ENCODE measurements at places on chromosomes 6 and 20.

DNA sequence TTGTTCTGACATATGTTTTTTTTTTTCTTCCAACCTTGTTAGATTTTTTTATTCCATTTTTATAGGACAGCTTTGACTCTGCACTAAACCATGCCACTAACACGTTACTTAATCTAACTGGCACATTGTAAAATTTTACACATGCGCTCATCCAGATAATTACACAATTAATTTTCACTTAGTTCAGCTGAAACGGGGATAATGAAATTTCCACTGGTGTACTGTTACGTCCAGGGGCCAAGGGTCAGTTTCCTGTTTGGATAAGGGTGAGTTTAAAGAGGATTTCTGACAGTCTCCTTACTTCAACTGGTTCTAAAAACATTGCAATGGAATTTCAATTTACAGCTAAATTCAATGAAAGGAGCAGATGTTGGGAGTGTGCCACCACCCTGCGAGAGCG is 221.8 kb upstream of the CEP162 start:
- DNase-seq: no peak

GRCh38 chr20:49976542-49976941 is 6.2 kb upstream of the SNAI1 start:
- DNase-seq: no peak

- DNase-seq: no peak
These were observed 30.1 kb upstream of the CCR6 start for GRCh38 chr6:167092672-167093339.

DNA sequence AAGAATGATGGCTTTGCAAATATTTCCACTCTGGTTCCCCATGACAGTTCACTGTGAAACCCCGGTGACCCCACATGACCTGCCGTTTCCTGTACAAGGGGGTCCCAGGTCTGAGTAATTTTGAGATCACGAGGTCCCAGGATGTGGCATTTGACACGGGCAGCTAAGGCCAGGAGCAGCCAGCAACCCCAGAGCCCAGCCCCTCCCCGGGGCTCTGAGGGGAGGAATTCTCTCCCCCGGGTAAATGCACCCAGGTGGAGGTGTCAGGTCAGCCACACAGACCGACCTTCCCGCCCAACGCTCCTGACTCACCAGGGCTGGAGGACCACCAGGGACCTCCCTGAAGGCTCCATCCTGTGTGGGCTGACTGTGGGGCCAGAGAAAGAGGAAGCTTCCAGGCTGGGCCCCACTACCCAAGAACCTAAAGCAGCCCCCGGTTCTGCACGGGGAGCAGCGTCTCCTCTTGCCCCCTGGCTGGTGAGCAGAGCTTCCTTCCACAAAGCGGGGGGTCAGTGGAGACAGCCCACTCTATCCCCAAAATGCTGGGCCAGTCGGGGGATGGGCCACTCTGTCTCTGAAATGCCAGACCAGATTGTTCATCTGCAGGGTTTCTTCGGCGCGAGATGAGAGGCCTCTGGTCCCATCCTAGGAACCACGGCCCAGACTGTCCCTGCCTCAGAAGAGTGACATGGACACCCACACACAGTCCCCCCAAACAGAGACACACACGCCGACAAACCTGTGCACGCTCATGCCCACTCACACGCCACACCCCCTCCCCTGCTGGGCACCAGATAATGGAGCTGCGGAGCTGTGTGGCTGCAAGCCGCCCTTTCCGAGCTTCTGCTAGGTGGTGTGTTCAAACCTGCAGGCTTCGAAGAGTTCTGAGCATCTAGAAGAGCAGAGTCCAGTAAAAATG is 23.4 kb upstream of the SLCO4A1 start:
- no peak for DNase-seq

DNA sequence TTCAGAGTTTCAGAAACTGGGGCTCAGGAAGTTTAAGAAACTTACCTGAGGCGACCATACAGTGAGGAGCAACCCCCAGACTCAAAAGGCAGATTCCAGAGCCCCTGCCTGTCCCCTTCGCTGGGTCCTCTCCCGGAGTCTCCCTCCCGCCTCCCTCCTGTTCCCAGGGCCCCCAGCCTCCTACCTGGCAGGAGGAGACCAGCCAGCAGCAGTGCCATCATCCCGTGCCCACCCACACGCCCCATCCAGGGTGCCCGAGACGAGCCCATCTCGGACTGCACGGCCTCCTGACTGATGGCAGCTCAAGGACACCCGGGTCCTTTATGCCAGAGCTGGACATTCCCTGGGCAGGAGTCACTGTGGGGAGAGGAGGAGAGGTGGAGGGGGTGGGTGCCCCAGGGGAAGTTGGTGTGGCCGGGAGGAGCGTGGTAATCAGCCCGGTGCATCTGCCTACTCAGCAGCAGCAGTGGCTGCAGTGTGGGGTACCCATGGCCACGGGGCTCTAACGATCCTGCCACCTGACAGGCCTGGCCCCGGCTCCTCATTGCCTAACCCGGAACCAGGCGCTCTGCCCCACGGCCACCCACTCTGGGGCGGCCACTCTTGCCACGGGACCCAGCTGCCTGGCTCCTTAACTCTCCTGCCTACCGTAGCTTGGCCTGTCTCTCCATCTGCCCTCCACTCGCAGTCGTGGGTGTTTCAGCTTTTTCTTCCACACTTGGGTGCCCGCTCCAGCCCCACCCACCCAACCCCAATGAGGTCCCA is at the start of gene CDSN:
TSS of gene CDSN (minus strand) at position 296 of the 765 bp plus-strand sequence. CDS start at position 269, 27 bp downstream.
- DNase-seq: no peak

DNA sequence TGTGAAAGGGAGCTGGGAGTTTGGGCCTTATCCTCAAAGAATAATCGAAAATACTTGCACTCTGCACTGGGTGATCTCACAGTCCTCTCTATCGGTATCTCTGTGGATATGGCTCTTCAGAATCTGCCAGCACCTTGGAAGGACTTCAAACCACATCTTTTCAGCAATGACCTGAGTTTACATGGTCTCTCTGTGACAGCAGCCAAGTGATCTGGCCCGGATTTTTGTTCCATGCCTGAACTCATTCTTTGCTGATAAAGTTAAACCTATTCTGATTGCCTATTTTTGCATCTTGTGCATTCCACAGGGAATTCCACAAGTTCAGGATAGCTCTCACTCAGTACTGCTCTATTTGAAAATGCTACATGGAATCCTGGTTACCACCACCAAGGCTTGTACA is 98.9 kb downstream of the HDGFL1 start:
- DNase-seq: no peak

- no peak for DNase-seq
These were observed 2.2 kb downstream of the CENPB start for GRCh38 chr20:3784216-3784853.

DNA sequence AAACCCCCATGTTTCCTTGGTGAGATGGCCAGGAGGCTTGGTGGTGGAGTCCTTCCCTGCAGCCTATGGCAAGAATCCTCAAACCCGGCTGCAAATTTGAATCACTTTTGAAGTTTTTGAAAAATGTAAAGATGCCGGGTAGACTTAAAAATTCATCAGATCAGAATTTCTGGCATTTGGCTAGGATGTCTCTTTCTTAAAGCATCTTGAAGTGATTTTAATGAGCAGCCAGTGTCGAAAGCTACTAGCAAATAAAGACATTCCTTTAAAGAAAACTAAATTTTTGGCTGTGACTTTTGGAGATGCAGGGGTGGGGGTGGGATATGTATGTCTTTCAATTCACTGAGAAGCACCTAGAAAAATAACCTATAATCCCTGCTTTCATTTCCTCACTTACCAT is 25.6 kb upstream of the NOX3 start:
- DNase-seq: no peak

DNA sequence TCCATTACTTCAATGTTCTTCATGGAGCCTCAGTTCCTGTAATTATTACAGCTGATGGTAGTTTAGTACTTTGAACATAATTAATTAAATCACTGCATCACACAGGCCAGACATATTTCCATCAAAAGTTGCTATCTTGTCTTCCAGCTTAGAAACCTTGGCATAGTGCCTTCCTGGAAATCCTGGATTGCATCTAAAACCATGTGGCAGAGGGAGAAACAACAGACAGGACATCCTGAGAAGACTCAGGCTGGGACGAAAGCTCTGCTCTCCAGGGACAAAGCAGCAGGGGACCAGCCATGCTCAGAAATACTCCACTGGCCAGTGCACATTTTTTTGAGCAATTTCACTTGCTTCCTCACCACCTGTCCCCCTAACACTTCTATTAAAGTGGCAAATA is 55.3 kb downstream of the TBX18 start:
- no peak for DNase-seq

GRCh38 chr20:61520893-61521460 is 268.9 kb downstream of the CDH4 start:
- no peak for DNase-seq

GRCh38 chr6:157135691-157136090 is 187.6 kb downstream of the TMEM242 start:
- DNase-seq: no peak

Data from activated CD4-positive, CD25-positive, alpha-beta regulatory T cell treated with anti-CD3 and anti-CD28 coated beads, Interleukin-2, amount 50 U/mL, for 16 hours (primary cell).